Ammon's horn (tissue), 1 donor: ENCODE measurements at places on chromosomes 7 and 10.

DNA sequence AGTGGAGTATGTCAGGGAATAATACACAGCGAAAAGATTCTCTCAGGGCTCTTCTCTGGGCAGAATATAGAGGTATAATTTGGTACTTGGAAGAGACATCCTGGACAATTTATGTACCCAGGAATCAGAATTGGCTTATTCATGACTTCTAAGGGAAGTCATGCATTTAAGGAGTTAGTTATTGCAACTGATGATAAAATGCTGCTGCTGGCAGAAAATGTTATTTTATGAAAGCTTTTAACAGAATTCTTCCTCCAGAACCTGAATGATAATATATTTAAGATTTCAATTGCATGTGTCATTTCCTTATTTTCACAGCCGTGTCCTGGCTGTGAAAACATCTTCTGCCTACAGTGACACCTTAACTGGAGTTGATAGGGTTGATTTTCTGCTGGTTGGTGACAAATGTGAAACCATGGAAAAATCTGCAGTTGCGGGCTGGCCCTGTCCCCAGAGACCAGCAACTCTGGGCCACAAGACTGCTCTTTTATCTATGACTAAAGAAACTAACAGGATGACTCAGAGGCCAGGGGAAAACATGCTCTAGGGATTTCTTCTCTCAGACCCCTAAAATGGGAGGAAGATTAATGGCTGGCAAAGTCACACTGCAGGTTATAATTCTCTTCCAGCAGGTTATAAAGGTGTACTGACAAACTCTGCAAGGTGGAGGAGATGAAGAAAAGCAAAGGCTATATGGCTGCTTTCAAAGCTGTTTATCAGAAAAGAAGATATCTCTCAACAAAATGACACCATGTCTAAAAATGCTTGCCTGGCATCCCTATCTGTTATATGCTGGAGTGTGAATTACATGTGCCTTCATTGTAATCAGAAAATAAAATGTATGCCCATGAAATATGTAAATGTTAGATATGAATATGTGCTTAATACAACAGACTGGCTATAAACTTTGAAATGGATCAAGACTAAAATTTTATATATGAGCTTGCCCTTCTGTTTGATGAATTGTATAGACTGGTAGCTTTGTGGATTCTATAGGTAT lies 12.1 kb upstream of the TRUB1 start:
- no peak for DNase-seq

- DNase-seq: no peak
Observed at GRCh38 chr10:105189463-105189800, 548.3 kb downstream of the SORCS3 start.

DNA sequence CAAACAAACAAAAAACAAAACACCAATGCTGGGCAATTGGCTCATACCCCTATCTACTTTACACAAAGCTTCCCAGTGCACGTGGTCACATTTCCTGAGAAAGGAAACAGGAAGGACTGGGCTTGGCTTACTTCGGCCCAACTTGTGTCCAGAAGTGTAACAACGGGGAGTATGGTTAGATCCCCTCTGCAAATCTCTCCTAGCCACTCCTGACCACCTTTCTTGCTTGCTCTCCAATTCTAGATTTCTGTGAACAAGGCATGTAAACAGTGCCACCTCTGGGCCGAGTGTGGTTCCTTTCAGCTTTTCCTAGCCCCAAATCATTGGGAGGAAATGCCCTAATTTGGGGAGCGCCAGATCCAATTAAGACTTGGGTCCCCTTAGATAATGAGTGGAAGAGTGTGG lies 21.0 kb upstream of the FRAT2 start:
- DNase-seq: peak; percentile 77

DNA sequence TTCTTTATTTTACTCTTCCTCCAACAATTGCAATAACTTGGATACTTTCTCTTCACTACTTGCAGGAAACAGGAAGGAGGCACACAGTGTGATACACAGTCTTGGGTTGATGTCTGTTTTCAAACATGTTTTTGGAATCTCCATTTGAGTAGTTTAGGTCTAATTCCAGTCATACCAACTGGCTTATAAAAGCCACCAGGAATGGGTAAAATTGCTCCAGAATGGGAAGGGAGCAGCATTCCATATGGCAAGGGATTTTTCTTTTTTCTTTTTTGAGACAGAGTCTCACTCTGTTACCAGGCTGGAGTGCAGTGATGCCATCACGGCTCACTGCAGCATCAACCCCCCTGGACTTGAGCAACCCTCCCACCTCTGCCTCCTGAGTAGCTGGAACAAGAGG lies 545.1 kb upstream of the GALNT17 start:
- no peak for DNase-seq

DNA sequence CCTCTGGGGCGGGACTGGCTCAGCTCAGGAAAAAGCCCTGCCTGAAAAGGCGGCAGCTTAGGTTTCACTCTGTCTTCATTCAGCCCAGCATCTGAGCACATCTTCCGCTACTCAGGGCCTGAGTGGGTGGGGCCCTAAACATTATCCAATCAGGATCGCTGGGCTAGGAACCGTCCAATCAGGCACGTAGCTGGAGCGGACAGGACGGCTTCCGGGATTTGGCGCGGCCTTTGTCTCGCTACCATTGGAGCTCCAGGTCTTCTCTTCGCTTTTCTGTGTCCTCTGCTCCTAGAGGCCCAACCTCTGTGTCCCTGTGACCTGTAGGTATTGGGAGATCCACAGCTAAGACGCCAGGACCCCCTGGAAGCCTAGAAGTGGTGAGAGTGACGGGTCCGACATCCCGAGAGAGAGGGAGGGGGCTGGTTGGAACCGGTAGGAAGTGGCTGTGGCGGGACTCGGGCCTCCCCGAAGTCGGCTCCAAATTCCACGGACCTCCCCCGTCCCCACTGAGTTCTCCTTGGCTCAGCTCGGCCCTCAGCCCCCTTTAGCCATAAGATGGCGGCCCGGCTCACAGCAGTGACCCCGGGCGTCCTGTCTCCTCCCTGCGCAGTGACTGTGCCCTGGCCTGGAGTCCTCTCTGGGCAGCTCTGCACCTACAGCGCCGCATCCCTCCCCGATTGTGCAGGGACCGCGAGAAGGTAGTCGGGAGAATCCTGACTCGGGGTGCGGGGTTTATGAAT lies 99.1 kb downstream of the ZNF680 start:
- DNase-seq: peak; percentile 89

GRCh38 chr7:42456267-42456666 lies 219.3 kb upstream of the GLI3 start:
- DNase-seq: no peak

- DNase-seq: no peak
Observed at GRCh38 chr10:32050177-32050576, 6.0 kb downstream of the KIF5B start.

DNA sequence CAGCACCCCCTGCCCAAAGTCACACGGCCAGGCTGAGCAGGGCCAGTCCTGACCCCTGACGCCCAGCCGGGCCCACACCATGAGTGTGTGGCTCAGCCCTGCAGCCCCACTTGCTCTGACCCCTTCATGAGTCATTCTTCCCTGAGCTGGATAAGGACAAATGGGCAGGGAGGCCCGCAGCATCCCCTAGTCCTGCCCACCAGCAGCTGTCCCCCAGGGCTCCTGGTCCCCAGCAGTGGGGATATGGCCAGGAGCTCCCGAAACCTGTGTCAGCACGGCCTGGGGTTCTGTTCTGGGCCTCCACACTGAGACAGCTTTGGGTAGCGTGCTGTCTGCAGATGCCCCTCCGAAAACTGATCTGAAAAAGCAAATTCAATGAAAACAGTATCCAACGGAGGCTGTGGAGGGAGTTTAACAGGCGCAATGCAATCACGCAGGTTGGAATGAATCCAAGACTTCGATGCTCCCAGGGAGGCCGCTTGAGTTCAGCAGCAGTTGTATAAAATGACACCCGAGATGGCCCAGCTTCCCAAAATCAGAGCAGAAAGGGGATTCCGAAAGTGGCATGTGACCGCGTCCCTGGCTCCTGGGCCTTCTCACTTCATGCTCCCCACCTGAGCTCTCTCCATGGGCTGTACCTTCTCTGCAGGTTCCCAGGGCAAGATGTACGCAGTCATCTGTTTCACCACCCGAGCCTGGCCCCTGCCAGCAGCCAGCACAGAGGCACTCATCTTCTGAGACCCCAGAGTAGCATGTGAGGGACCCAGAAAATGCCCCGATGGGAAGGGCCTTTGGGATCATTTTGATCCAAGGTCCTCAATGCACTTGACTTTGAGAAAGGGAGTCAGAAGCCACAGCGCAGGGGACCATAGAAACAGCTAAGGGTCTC lies 214.1 kb downstream of the USP6NL start:
- DNase-seq: no peak

- no peak for DNase-seq
Observed at GRCh38 chr10:99329304-99329553, at the start of gene CNNM1. Gene CNNM1, plus strand, starts transcription at chr10:99329356. Its CDS starts 32 bp downstream, at chr10:99329388.

GRCh38 chr10:6217611-6218010 lies 14.9 kb downstream of the PFKFB3 start:
- DNase-seq: no peak

DNA sequence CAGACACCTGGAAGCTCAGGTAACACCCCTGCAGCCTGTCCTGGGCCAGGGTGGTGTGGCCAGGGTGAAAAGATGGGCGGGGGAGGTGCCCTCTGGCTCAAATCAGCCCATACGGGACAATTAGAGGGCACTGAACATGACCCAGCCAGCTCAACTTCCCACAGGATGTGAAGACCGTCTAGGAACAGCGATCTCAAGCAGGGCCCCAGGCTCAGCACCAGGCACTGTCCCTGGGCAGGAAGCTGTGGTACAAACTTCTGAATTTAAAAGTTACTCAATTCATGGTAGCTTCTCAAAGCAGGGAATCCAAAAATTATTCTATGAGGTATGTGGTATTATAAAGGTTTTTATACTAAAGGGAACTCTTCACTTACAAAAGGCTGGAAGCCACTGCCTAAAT lies 5.1 kb upstream of the GRB10 start:
- no peak for DNase-seq

DNA sequence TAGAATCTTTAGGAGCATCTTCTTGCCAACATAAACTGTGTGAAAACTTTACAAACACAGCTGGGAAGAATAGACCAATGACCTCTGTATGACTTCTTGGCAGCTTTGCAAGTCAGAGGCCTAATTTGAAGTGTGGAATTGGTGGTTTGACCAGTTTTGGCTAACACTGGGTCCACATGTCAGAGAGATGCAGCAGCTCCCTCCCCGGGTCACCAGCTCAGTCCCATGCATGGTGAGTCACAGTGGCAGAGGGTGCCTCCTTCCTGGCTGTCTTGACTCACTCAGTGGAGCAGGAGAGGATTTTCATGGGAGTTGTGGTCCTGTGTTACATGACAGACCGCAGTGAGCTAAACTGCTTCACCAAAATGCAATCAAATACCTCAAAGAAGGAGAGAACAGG lies 8.2 kb upstream of the STARD3NL start:
- DNase-seq: no peak

DNA sequence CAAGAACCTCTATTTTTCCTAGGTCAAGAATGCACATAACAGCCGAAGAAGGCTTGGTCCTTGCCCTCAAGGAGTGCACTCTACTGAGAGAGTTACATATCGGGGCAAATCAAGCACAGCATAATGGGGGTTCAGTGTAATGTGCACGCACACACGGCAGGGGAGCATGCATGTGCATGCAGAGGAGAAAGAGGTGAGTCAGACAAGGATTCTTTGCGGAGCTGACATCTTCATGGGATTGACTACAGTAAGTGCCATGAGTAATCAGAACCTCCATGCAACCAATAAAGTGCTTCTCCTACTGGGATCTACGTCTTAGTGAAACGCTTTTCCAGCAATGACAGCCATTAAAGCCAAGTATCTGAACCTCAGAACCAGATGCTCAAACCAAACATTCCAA lies 123.6 kb downstream of the RNF216 start:
- DNase-seq: no peak

DNA sequence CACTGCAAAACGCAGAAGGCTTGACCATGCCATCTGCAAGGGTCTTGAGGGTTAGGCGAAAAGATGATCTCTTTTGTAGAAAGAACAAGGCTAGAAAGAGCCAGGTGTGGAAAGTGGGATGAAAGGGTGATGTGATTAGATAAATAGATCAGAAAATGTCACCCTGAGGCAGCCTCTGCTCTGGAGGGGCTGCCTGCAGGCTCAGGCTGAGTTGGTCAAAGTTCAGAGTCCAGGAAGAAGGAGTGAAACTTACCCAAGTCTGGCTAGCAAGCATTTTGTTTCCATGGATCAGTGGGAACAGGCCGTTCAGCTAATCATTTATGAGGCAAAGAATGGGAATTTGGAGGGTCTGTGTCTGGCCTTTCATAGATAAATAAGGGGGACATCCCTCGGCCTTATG lies 79.7 kb downstream of the RGS10 start:
- DNase-seq: no peak

GRCh38 chr7:40015790-40016296 lies 65.8 kb downstream of the CDK13 start:
- DNase-seq: peak; percentile 56

DNA sequence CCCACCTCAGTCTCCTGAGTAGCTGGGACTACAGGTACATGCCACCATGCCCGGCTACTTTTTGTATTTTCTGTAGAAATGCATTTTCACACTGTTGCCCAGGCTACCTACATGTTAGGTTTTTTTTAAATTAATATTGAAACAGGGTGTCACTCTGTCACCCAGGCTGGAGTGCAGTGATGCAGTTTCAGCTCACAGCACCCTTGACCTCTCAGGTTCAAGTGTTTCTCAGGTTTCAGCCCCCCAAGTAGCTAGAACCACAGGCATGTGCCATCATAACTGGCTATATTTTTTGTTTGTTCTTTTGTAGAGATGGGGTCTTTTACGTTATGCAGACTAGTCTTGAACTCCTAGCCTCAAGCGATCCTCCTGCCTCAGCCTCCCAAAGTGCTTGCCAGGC lies 32.4 kb upstream of the ZMIZ2 start:
- no peak for DNase-seq

GRCh38 chr10:6239213-6239991 lies 36.7 kb downstream of the PFKFB3 start:
- peak; percentile 66 for DNase-seq
